ENCODE measurements at places on chromosomes 5 and 9. TPM values are rescaled to one million over a fixed set of nuclear protein-coding genes. Genes with fewer than 3 reads are reported as not detected.

ECSCR gene
- total RNA-seq, result 47.2 TPM

REXO4 gene
- 22.6 TPM for total RNA-seq

ZFP37 gene
- total RNA-seq, result 2.4 TPM

DNA sequence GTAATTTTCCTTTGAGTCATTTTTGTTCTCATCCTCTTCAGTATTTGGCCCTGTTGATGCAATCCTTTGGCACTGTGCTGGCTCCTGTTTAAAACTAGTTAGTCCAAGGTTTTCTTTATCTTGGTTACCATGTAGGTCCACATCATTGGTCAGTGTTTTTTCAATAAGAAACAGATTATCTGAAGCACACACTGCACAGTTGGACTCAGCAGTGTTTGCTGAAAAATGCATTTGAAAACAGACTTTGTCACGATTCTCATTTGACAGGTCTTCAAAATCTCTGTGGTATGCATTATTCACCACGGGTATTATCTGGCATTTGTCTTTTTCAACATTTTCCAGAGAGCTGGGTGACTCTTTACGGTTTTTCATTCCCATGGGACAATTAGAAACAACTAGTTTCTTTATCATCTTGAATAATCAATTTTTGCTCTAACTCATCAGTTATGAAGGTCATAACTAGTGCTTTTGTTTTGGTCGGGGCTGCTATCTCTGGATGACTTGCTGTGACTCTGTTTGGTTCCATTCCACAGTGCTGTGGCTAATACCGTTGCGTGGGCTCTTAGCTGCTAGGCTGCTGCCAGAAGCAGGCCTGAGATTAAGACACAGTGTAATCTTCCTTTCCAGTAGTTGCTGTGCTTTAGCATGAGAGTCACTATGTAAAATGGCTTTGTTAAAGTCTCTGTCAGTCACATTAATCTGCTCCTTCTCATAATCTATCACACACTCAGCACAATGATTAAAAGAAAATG is 36.2 kb downstream of the NUDT12 start:
- DNase-seq, result no peak

DNA sequence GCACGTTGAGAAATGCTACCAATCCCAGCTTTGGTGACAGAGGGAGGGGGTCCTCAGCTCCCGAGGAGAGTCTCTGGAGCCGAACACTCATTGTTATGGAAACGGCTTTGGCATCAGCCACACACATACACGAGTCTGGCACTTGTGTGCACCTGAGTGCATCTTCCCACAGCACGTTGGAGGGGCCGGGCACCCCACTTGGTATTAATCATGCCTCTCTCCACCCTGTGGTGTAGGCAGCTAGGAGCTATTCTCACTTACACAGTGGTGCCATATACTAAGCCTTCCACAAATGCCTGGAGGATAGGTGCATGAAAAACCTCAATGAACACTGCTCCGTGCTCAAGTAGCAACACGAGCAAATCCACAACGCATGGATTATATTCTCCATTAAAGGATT is 133.9 kb upstream of the PANK3 start:
- no peak for DNase-seq

All from upper lobe of right lung (tissue), 1 donor.